Uterine smooth muscle cell (primary cell): ENCODE measurements at places on chromosomes 4 and X. TPM values are rescaled to one million over a fixed set of nuclear protein-coding genes. Genes with fewer than 3 reads are reported as not detected.

Gene POU3F4
- not detected in 2 replicates for total RNA-seq

Gene UGT2B17
- total RNA-seq: not detected in 2 replicates

Gene OTC
- total RNA-seq: not detected in 2 replicates

Gene CSTF2
- 16.5 and 28.0 TPM in 2 replicates for total RNA-seq

Gene GRIA3
- 5.1 and 15.0 TPM in 2 replicates for total RNA-seq

Gene CCDC110
- 1.3 and 2.0 TPM in 2 replicates for total RNA-seq

Gene TENM3
- 5.8 and 7.0 TPM in 2 replicates for total RNA-seq

Gene MAN2B2
- 11.2 and 27.0 TPM in 2 replicates for total RNA-seq

Gene MAGEE2
- total RNA-seq: not detected in 2 replicates

Gene CTAG1A
- total RNA-seq: not detected in 2 replicates

Gene DLG3
- total RNA-seq: 24.7 and 26.9 TPM in 2 replicates

Gene VCX2
- not detected in 2 replicates for total RNA-seq

Gene GALNTL6
- total RNA-seq: 0.11 and 0.12 TPM in 2 replicates
